ENCODE measurements at places on chromosomes 3 and 15. TPM values are rescaled to one million over a fixed set of nuclear protein-coding genes. Genes with fewer than 3 reads are reported as not detected.

GRCh38 chr3:43478118-43478785 is 143.6 kb downstream of the ANO10 start:
- no peak for DNase-seq

GRCh38 chr3:56682462-56683121 is 473 bp downstream of the TASOR start:
- peak; percentile 85 for DNase-seq

- DNase-seq: no peak
Observed at GRCh38 chr3:4838621-4839022, 140.6 kb upstream of the BHLHE40 start.

- peak; percentile 56 for DNase-seq
Observed at GRCh38 chr3:55482496-55483195, 4.5 kb downstream of the WNT5A start.

Gene LMAN1L
- total RNA-seq: not detected

Measured in sciatic nerve (tissue), 2 donors.